Stimulated activated CD4-positive, alpha-beta T cell treated with anti-CD3 and anti-CD28 coated beads, TNF-alpha, amount 100 ng/mL, for 48 hours (primary cell): ENCODE measurements at places on chromosomes 4 and X.

GRCh38 chr4:6527683-6528595, 47.0 kb upstream of the MAN2B2 start:
- no peak for DNase-seq

DNA sequence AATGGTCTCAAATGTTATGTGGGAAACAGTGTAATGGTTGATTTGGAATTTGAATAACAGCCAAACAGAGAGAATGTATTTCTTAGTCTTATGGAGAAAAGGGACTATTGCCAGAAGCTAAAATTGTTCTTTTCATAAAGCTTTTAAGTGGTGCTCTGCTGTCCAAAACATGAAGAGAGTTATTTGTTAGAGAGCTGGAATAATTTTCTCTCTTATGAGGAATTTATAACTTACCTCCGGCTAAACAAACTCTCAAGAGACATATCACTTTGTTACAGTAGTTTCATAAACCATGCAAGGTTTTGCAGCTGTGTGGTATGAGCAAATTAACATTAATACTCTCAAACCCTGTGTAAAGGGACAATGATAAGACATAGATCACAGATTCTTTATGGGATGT, 28.6 kb downstream of the SULT1B1 start:
- DNase-seq = no peak

- DNase-seq = no peak
These were observed 182.0 kb downstream of the ARHGAP24 start for GRCh38 chr4:85656759-85657505.

DNA sequence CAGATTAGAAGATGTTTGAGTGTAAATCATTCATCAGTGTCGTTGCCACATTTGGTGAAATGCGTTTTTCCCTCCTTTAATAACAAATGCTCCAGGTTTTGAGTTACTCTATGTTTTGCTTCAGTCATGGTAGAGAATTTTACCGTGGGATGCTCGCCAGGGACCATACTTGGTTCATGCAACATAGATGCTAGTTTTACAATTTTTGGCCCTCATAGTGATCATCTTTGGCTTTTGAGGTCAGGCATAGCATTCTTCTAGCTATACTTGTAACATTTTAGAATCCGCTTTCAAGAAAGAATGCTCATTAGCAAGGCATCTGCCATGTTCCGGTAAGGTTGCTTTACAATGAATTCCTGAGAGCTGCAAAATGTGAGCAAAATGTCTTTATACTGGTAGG, 147.2 kb downstream of the SPCS3 start:
- no peak for DNase-seq

GRCh38 chr4:1348014-1348513, 1.1 kb downstream of the UVSSA start:
- DNase-seq = no peak

DNA sequence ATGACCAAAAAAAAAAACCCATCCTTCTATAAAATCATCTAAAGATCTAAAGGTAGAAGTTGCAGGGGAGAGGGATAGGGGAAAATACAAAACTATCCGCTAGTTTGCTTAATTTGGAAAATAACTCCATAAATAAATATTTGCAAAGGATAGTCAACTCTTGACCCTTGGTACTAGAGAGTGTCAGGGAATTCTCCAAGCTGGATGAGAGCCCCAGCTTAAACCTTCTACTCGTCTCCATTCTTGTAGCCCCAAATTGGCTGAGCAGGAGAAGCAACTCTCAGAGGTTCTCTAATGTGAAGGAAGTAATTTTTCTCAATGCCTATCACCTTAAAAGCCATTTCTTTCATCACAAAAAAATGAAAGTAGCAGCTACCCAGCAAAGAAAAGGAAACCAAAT, 35.2 kb downstream of the ACSL4 start:
- no peak for DNase-seq

DNA sequence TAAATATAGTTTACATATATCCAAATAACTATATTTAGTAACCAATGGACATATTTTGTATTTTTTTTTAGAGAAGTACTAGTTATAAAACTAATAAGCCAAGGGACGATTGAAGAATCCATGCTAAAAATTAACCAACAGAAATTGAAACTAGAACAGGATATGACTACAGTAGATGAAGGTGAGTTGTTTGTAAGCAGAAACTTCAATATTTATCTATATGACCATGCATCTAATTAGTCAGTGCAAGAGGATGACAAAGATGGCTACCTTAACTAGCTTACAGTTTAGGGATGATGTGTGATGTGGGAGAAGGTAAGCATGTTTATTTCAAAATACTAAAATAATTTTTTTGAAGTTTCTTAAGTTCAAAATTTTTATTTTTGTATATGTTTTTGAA, 57.7 kb downstream of the HPGDS start:
- no peak for DNase-seq

DNA sequence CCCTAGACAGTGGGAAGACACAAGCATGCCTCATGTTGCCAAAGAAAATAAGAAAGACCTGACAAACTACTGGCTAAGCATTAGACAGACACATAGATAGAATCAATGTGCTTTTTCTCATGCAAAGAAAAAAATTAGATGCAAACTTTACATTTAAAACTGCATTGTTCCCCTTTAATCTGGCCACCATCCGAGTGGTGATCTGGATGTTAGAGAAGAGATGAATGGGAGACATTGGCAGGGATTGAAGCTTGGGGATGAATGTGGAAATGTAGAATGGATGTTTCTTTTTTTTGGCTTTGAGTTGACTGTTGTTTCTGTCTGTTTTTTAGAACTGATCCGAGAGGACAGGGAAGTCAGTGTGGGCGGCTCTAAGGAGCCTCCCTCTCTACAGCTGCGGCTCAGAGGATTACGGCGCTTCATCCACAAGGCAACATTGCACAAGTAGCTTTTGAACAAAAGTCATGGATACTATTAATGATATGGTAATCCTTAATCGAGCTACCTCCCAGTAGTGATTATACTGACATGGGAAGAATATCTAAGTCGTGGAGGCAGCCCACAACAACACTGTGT, 53.0 kb downstream of the HELT start:
- DNase-seq = no peak

DNA sequence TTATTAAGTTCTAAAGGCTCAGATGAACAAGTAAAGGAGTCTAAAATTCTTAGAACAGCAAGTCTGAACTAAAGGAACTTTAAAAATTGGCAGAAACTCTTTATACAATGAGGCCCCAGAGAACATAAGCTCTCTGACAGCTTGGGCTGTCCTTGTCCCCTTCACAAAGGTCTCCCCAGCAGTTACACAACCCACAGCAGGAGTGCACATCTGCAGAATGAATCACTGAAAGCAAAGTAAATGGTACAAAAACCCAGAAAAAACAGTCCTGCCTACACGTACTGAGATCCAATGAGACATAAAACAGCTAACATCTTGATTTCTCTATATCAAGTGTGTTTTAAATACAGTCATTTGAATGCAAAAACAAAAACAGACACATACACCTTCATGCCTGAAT, 18.7 kb downstream of the RBBP7 start:
- no peak for DNase-seq

GRCh38 chr4:150142831-150143230, 64.6 kb downstream of the DCLK2 start:
- no peak for DNase-seq

- DNase-seq = no peak
These were observed 24.9 kb downstream of the GLRA2 start for GRCh38 chrX:14554131-14554715.

GRCh38 chr4:144975718-144976117, 122.3 kb downstream of the ANAPC10 start:
- no peak for DNase-seq

- no peak for DNase-seq
These were observed 285.0 kb upstream of the AADAT start for GRCh38 chr4:170374770-170375169.

GRCh38 chr4:25090516-25090915, 59.8 kb upstream of the LGI2 start:
- no peak for DNase-seq

- no peak for DNase-seq
These were observed 9.0 kb upstream of the KLHL2 start for GRCh38 chr4:165198329-165198728.

DNA sequence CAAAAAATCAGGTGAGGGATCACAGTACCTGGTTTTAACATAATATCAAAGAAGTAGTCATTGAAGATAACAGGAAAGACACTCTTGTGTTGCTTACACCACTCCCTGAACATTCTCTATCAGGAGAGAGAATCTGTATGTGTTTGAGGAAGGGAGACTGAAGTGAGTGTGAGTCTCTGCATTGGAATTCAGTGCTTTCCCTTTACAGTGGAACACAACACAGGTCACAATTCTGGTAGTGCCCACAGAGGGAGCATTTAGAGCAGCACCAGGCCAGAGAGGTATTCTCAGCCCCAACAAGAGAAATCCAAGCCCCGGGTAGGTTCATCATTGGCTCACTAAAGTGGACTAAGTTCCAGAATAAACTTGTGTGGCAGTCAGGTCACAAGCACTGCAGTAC, 64.7 kb upstream of the UBQLN2 start:
- no peak for DNase-seq

- DNase-seq = no peak
These were observed 79.7 kb upstream of the LSM6 start for GRCh38 chr4:146095860-146096259.

DNA sequence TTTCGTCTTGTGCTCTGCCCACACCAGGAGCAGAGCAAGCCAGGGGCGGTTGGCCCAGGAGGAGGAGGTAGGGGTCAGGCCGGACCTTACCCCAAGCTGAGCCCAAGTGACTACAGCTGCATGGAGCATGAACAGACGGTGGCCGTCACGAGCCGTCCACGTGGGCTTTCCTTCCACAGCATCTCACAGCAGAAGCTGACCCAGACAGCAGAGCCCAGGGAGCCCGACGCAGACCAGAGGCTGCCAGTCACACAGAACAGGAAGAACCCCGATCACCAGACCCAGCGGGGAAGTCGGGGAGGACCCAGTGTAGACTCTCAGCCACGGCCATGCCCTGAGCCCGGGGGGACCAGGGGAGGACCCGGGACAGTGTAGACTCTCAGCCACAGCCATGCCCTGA, 58.0 kb downstream of the FAM53A start:
- DNase-seq = no peak

DNA sequence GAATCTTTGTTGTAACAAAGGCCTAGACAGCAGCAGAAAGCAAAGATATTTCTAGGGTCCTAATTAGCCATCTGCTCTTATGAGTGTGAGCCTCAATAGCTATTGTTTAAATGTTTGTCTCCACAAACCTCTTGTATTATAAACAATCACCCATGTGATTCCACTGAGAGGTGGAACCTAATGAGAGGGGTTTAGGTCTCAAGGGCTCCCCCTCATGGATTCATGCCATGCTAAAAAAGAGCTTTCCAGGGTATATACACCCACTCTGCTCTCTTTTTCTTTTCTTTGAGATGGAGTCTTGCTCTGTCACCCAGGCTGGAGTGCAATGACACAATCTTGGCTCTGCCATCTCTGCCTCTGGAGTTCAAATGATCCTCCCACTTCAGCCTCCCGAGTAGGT, 42.1 kb downstream of the TRIM61 start:
- DNase-seq = no peak

DNA sequence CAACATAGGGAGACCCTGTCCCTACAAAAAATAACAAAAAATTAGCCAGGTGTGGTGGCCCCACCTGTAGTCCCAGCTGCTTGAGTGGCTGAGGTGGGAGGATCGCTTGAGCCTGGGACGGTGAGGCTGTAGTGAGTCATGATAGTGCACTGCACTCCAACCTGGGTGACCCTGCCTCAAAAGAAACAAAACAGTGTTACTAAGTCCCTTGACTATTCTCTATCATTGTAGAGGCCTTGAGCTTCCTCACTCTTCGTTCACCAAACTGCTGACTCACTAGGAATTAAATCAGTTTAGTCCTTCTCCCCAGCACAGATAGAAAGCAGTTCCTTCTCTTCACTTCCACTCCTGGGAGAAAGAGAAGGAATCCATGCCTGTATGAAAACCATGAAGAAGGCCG, 14.5 kb downstream of the CDS1 start:
- no peak for DNase-seq

- no peak for DNase-seq
These were observed 193.4 kb upstream of the MID1 start for GRCh38 chrX:10813761-10814160.

DNA sequence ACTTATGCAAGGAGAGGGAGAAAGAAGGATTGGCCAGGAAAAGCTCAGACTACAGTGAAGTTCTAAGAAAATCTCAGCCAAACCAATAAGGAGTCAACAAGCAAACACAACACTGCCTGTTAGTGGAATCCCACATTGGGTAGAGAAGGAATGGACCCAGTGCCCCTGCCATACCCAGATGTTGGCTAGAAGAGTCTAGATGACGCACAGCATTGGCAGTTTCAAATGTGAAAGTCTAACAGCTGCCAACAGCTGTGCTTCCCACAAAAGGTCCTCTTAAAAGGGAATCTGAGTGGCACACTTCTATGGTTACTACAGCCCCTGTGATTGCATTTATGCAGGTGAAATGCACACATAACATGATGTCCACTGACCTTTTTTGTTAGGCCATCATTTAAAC, 37.2 kb upstream of the CPEB2 start:
- no peak for DNase-seq

DNA sequence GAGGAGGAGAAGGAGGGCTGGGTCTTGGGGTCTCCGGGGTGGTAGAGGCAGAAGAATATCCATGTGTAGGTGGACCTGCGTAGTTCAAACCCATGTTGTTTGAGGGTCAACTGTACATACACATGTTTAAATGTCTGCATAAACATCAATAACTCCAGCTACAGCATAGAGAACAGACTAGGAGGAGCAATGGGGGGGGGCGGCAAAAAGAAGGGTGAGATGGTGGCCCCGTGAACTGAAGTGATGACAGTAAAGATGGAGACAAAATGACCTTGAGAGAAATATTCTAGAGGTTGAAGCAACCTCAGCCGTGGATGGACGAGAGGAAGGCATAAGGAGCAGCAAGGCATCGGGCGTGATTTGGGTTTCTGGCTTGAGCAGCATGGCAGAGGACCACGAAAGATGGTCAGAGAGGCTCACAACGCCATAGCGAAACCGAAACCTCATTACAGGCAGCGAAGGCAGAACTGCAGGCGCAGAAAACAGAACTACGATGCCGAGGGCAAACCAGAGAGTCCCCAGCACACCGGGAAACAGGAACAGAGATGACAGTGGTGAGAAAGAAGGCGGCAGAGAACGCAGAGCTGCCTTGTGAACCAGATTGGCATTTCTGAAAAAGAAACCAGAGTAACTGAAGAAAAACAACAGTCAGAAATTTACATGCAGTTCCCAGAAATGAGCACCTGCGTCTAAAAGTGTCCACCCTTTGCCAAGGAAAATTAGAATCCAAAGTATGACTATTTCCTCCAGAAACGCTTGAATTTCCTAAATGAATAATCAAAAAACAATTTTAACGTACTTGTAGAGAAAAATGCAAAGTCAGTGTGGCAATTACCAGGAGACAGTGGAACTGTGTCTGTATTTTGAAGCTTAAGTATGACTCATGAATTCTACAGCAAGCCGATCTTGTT, 50.3 kb upstream of the ENPP6 start:
- DNase-seq = peak; percentile 77

GRCh38 chrX:38816155-38816554, 14.9 kb downstream of the MID1IP1 start:
- DNase-seq = no peak

GRCh38 chr4:86999136-86999643, 64.4 kb downstream of the AFF1 start:
- no peak for DNase-seq
